ENCODE measurements at places on chromosomes 1 and 21.

DNA sequence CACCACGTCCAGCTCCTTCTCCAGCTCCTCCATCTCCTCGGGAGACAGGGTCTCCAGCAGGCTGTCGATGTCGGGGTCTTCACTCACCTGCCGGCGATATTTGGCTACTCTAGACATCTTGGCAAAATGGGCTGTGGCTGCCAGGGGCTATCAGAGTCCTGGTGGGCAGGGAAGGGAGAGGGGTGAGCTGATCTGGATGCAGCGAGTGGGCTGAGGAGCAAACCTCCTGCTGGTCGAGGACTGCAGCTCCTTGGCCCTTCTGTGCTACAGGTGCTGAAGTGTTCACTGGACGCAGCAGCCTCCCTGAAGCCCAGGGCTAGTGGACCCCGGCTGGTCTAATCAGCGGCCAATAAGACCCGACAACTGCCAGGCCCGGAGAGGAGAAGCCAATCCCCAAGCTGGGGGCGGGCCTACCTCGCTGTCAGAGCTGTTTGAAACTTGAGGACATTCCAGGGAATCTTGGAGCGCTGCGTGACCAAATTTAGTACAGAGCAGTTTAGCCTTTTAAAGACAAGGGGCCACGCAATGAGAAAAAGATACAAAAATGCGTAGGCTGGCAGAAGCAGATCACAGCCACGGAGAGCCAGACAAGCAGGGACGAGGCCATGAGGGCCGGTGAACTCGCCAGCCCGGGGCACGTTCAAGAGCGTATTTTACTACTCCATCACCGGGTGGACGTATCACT is at the start of gene LMOD1:
TSS of gene LMOD1 (minus strand) at position 325 of the 685 bp plus-strand sequence. CDS start at position 117, 208 bp downstream.
- peak; percentile 85 for DNase-seq

DNA sequence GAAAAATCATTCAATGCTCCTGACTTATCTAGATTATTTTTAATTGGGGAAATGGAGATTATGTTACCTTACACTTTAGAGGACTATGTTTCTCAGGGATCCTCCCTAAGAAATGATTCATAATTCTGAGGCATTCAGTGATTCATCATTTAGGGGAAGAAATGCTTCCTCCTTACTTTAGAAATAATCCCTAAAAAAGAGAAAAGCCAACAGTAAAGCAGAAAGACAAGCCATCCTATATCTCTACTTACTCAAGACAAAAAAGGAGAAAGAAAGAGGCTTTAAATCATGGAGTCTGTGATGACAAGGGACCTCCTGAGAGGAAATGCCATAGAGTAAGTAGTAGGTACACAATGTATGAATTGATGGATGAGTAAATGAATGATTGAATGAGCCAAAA is 137.0 kb downstream of the BRINP2 start:
- no peak for DNase-seq

DNA sequence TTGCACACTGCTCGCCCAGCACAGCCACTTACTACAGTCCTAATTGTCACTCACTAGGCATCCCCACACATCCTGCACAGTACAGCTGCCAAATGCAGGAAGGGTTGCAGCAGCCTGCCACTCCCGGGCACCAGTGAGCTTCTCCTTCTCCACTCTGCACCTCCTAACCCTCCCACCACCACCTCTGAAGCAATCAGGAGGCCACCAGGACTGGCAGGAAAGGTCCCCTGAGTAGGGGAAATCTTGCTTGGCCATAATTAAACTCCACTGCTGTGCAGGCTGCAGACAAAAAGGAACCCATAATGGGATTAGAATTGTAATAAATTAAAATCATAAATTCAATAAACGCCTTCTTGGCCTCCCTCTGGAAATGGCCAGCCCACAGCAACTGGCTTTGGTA is 31.8 kb downstream of the FBXO2 start:
- no peak for DNase-seq

GRCh38 chr1:39694026-39694425 is 2.8 kb upstream of the HPCAL4 start:
- no peak for DNase-seq

DNA sequence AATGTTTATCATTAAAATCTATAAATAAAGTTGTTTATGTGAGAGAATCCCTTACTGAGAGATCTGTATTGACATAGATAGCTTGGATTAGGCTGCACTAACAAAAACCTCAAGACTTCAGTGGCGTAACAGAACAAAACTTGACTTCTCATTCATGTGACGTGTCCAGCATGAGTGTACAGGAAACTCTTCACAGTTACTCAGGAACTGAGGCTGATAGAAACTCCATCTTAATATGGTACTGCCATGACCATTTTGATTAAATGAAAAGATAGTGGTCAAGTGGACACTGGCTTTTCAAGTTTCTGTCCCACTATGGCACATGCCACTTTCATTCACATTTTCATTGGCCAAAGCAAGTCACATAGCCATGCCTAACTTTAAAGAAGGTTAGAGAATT is 3.7 kb downstream of the ST3GAL3 start:
- DNase-seq: no peak

- no peak for DNase-seq
Measured at GRCh38 chr1:213481395-213481794, 430.4 kb downstream of the RPS6KC1 start.

DNA sequence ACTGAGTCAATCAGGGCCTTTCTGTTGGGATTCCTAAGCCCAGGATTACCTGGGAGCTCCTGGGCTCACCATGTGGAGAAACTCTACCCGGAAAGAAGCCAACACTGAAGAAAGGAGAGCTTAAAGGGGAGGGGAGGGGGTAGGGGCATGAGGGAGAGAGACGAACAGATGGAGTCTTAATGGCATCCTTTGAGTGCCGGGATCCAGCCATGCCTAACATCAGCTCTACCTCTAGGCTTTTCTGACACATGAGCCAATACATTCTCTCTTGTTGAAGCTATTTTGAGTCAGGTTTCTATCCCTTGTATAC is 75.0 kb downstream of the NPHP4 start:
- no peak for DNase-seq

GRCh38 chr1:188122646-188123045 is 1293.9 kb downstream of the PLA2G4A start:
- DNase-seq: no peak

DNA sequence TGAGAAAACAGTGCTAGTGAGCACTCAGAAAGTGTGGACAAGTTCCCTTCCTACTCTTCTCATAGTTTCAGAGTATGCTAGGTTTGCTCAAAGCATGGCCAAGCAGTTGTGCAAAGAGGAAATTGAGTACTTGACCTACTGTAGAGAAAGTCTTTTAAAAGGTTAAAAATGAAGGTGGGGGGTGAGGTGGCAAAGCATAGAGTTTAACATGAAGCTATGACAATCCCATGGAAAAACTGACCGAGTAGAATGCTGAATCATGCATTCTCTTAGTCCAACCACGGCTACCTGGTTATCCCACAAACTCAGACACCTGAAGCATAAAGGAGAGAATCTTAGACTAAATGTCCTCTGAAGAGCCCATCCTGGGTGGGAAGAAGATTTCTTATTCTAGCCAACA is 79.9 kb downstream of the PTPN14 start:
- no peak for DNase-seq

- DNase-seq: peak; percentile 61
Measured at GRCh38 chr21:16305686-16306085, 575.9 kb downstream of the USP25 start.

DNA sequence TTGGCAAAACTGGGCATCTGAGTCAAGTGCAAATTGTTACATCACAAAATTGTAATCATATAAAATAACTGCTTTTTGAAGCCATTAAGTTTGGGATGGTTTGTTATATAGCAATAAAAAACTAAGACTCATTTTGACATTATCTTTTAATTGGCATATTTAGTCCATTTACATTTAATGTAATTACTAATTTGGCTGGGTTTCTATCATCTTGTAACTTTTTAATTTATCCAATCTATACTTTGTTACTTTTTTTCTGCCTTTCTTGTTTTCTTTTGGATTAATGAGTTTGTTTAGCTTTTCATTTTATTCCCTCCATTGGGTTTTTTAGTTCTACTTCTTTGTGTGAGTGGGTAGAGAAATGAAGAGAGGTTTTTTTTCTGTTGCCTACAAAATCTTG is 76.3 kb downstream of the DRAM2 start:
- no peak for DNase-seq

DNA sequence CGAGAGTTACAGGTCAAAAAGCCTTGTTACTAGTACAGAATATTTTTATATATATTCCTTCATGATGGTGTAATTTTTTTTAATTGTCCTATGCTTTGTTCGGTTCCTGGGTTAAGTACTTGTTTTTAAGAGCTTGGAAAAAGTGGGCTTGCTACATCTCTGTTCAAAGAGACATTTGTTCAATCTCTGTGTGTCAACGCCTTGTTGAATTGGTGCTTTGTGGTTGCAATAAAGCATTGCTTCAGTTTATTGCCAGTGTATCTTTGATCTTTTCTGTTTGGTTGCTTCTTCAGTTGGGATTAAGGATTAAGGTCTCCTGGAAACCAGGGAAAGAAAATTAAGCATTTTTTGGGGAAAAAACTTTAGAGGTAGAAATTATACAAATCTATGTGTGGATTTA is 47.7 kb upstream of the DNASE2B start:
- DNase-seq: no peak

DNA sequence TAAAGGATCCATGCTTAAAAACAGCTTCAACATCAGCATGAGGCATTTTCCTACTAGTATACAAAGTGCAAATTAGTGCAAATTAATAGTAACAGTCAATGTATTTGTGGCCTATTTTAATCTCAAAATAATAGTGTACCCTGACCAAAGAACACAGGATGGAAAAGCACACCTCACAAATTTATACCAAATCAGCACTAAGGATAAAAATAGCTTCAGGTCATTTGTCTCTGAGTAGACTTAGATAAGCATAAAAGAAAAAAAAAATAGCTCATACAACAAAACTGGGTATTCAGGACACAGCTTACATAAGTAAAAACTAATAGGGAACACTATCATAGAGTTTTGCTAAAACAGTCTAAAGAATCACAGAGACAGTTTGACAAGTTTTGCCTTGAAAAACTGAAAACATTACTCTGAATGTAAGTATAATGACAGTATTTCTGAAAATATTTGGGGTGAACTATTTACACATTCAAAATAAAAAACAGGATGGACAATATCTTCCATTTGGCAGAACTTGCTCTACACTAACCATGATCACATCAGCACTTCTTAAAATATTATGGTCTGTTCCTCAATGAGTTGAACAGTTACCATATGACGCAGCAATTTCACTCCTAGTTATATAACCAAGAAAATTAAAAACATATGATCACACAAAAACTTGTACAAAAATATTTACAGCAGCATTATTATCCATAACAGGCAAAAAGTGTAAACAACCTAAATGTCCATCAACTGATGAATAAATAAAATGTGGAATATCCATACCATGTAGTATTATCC is 46.3 kb downstream of the RNF115 start:
- no peak for DNase-seq

DNA sequence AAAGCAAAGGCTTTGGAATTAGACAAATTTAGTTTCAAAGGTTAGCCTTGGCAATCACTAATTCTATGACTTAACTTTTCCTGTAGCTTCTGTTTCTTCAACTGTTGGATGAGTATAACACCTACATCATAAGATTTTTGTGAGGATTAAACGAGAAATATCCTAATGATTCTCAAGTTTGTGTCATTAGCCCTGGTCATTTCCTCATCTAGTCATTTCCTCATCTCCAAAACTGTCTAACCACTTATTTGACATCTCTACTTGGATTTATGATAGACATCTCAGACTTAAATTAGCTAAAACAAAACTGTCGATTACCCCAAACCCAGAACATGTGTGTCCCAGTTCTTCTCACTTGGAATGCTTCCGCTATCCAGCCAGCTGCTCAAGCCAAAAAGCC is 80.2 kb upstream of the CHODL start:
- DNase-seq: no peak

GRCh38 chr1:221335161-221336101 is 406.5 kb downstream of the DUSP10 start:
- DNase-seq: no peak

- no peak for DNase-seq
Measured at GRCh38 chr1:61175976-61176375, 93.6 kb downstream of the NFIA start.

- DNase-seq: no peak
Measured at GRCh38 chr21:37528150-37528937, 161.8 kb downstream of the DYRK1A start.

DNA sequence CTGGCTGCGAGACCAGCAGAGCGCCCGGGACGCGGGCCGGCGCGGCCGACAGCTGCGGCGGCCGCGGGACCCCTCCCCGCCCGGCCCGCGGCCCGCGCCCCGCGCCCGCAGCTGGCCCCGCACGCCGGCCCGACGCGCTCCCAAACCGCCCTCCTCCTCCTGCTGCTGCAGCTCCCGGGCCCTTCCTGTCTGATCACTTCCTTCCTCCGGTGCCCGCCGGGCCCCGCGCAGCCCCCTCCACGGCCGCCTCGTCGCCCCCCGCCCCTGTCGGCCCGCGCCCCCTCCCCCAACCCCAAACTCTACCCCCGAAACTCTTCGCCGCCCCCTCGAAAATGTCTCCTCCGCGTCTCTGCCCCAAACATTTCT is 594 bp downstream of the LUZP1 start:
- DNase-seq: no peak
